ENCODE measurements at places on chromosomes 3 and 15.

DNA sequence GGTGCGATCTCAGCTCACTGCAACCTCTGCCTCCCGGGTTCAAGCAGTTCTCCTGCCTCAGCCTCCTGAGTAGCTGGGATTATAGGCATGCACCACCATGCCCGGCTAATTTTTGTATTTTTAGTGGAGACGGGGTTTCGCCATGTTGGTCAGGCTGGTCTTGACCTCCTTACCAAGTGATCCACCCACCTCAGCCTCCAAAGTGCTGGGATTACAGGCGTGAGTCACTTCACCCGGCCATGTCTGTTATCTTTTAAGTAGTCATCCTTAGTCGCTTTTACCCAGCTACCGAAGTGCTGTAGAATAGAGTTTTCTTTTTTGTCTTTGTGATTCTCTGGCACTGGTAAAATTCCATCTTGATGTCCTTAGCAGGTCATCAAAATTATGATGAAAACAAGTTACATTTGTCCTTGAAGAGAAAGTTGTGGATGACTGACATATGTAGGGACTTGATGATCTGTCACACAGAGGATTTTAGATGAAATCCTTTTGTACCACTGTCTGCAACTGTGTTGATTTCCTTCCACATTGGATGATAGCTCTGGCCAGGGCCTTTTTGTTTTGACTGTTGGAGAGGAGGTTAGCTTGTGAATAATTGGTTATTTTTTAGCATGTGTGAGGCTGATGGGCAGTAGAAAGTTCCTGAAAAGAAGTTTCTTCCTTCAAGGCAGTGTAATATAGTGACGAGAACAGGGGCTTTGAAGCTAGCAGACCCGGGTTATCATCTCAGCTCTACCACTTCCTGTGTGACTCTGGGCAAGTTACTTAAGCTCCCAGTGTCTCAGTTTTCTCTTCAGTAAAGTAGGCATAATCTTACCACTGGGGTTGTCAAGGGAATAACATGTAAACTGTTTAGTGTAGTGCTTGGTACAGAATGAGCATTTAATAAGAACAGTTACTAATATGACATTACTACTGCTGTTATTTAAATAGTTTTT is 18.8 kb downstream of the ATG7 start:
- DNase-seq = no peak

- DNase-seq = no peak
Measured at GRCh38 chr3:15297608-15298350, 34.6 kb downstream of the SH3BP5 start.

DNA sequence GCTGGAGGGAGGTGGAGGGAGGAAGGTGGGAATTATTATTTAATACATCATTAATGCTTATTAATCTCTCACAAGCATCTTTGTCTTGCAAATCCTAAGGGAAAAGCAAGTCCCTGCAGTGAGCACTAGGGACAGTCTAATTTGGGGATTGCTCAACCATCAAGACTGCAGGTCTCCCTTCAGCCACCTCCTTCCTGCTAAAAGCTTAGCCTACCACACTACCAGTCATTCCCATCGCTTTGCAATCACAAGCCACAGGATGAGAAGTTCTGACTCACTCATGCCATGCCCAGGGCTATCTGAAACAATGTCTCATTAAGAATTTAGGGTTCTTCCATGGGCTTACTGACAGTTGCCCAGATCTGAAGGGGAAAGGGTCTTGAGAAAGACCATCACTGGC is 51.0 kb upstream of the EIF1B start:
- no peak for DNase-seq

GRCh38 chr3:134059035-134059601 is 29.4 kb upstream of the SLCO2A1 start:
- no peak for DNase-seq

DNA sequence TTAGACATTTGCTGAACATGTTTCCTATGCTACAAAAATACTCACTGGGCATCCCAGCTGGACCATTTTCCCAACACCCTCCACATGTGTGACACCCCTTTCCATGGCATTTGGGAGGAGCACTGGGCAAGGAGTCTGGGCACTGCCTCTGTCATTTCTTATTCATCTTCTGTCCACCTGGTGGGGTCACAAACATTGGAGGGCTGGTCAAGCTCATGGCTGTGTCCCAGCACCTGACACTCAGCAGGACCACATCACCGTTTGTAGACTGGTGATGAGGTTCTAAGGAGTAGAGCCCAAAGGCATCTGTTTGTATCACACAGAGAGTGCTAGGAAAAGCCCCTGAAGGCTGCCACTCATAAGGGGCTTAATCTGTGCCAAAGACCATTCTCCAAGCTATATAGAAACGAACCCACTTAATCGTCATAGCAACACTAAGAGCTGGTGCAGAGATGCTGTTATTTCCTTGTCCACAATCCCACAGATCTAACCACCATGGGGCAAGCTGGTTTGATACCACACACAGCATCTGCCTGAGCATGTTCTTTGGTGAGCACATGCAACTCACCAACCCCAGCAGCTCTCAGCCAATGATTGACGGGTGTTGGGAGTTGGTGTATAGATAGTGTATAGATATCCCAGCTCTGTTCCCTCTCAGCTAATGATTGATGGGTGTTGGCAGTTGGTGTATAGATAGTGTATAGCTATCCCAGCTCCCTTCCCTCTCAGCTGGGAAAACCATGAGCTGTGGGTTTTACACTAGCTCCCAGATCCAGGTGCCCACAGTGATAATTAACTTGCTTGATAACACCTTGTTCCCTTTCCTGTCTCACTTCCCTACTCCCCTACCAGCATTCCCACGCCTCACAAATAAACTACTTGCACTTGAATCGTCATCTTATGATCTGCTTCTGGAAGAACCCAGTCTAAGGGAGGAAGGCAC is 42.7 kb upstream of the ATP2B2 start:
- DNase-seq = no peak

DNA sequence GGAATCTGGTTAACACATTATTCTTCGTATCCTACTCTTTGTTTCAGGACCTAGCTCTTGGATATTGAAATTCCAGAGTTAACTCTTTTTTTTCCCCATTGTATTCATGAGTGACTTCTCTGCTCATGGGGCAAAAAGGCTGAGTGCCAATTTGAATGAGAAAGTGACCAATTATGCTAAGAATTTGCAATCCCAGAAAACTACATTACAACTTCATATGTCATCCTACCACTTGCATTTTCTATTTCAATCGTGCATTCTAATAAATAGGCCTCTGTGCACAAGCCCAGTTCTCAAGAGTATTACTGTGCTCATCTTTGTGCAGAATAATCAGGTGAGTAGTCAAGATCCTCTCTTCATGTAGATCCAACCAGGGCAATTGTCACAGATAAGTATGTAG is 537.8 kb downstream of the OTOL1 start:
- DNase-seq = no peak

Measured in T-helper 9 cell (primary cell).